ENCODE measurements at places on chromosomes 11 and 22.

- no peak for DNase-seq
These were observed 20.8 kb downstream of the PRDM11 start for GRCh38 chr11:45167283-45167682.

- DNase-seq = no peak
These were observed 29.2 kb downstream of the PDGFB start for GRCh38 chr22:39215426-39216142.

- DNase-seq = no peak
These were observed 33.8 kb upstream of the OR9G4 start for GRCh38 chr11:56782167-56782847.

DNA sequence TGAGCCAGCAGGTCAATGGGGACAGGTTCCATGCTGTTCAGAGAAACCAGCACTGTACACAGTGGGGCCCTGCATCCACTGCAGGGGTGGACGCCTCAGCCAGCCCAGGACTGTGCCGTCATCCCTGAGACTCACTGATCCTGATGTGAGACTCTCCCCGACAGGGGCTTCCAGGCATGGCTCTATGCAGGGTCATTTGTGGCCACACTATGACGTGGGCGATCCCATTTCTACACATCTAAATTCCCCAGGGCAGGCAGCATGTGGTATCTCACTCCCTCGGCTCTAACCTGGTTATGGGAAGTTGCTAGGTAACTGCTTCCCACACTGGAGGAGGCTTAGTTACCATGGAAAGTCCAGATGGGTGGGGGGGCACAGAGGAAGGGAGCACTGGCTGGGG is 14.2 kb upstream of the FAM83F start:
- DNase-seq = no peak

DNA sequence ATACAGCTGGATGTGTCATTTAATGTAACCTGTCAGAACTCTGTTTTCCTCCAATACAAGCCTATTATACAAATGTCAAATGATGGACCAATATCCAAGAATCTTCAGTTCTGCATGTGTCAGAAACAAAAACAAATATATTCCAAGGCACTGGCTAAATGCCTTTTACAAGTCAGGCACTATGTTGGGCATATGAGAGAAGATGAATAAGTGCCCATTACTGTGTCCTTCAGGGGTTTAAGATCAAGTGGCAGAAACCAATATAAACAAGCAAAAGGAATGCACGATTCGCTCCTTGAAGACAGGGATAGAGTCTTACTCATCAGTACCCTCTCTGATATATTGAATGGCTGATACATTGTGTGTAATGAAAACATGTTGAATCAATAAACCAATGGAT is 254.4 kb downstream of the TTC28 start:
- no peak for DNase-seq

DNA sequence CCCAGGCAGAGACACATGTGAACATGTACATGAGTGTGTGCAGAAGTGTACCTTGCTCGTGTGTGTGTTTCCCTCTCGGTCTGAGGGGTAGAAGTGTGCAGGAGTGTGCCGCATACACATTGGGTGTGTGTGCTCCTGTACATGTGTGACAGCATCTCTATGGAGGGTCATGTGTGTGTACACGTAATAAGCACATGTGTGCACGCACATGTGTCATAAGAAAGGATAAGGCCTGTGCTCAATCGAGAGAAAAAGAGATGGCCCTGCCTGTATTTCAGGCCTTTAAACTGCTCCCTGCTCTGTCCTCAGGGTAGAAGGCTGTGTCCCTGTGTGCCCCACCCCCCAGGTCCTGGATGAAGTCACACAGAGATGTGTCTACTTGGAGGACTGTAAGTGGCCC is 61.8 kb downstream of the OTOG start:
- DNase-seq = no peak

Measured in cardiac fibroblast (primary cell).